H9 (cell line): ENCODE measurements at places on chromosomes 11 and 22. TPM values are rescaled to one million over a fixed set of nuclear protein-coding genes. Genes with fewer than 3 reads are reported as not detected.

DNA sequence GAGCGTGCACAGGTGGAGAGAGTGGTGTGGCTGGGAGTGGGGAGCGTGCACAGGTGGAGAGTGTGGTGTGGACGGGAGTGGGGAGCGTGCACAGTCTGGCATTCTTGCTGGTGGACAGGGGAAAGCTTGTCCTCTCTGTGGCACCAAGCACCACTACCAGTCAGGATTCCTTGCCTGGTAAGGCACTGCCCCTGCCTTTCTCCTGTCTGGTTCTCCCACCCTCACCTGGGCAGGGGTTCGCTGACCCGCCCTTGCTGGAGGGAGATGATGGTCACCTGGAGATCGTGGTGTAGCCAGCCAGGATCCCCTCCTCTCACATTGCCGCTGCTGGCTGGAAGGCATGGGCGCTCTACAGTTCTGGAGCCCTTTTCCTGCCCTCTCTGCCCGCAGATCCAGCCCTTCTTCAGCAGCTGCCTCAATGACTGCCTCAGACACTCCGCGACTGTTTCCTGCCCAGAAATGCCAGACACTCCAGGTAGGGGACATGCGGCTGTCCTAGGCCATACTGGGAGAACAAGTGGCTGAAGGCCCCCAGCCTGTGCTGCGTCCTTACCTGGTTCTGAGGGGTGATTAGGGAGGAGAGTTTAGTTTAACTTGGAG, 16.7 kb downstream of the TMEM121B start:
- H3K27ac ChIP-seq = no peak overlapping the region
- no peaks in the 10 kb centered on the region for H3K27me3 ChIP-seq
- peaks cover 32% of the 10 kb centered on the region for H3K36me3 ChIP-seq
- H3K4me3 ChIP-seq = no peak overlapping the region
- no peaks in the 10 kb centered on the region for H3K4me1 ChIP-seq

DNA sequence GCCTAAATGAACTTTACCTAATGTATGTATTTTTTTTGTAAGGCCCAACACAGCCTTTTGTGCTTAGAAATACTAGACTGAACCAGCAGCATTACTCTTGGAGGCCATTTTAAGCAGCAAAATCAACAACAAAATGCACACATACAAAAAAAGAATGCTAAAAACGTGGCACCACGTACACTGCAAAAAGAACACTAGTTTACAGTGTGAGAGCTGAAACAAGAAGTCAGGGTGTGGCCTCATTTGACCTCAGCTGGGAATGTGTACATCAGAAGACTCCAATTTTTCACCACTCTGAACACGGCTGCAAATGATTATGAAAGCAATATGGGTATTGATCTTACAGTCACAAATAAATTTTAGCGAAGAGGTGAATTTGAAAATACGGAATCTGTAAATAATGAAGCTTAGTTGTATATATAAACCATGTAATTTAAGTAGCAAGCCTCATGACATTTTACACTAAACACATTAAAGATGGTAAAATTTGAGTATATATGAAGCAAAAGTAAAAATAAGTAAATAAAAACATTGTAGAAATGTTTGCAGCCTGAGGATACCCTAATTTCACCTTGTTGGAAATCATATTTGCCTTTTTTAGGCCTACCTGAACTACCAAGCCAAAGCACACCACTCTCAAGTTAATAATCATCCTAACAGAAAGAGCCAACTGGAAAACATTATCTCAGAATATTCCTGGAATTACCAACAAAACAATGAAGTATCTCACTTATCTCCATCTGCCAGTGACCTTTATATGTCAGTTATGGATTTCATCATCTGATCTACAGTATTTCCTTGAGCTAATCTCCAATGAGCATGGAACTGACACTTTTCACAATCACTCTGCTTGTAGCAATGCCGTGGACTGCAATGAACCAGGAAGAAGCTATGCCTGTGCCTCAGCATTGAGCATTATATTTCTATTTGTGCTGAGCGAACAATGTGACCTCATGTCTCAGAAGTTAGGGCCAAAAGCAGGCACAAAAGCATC, 319.5 kb upstream of the FAT3 start:
- no peaks in the 10 kb centered on the region for H3K36me3 ChIP-seq
- no peak overlapping the region for H3K4me3 ChIP-seq
- H3K4me1 ChIP-seq = no peaks in the 10 kb centered on the region; the same call in 1 of the 2 replicates
- no peaks in the 10 kb centered on the region for H3K27me3 ChIP-seq

The RASSF7 gene
- total RNA-seq = 26.3 and 30.0 TPM in 2 replicates

GRCh38 chr11:12386745-12387144, 9.4 kb downstream of the PARVA start:
- H3K4me3 ChIP-seq = no peak overlapping the region
- no peak overlapping the region for H3K27ac ChIP-seq
- no peaks in the 10 kb centered on the region for H3K4me1 ChIP-seq

The MYRF gene
- 12.9 and 13.9 TPM in 2 replicates for total RNA-seq

- peaks cover 10% of the 10 kb centered on the region; the same call in 2 of the 3 replicates for H3K36me3 ChIP-seq
- no peak for DNase-seq
- no peaks in the 10 kb centered on the region for H3K4me1 ChIP-seq
Measured at GRCh38 chr11:77104727-77105126, 2.1 kb downstream of the OMP start.

The GLYATL2 gene
- total RNA-seq = not detected in 2 replicates

DNA sequence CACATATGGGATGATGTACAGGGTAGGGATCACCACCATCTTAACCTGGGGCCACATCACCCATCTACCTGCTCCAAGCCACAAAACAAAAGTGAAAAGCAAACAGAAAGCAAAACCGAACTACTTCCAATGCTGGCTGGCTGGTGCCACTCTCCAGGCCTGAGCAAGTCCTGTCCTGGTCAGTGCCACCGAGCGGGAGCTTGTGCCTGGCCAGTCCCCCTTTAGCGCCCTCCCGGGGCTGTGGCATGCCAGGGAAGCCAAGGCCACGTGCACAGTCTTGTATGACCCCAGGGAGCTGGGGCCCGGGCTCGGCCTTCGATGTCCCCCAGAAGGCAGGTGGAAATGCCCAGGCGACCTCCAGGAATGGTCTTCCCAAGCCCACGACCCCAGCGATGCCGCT, 17.9 kb upstream of the NAP1L4 start:
- peaks cover 58% of the 10 kb centered on the region for H3K36me3 ChIP-seq
- no peaks in the 10 kb centered on the region for H3K27me3 ChIP-seq
- no peaks in the 10 kb centered on the region for H3K4me1 ChIP-seq
- H3K27ac ChIP-seq = no peak overlapping the region
- no peak overlapping the region for H3K4me3 ChIP-seq

The ST3GAL4 gene
- 12.2 and 13.6 TPM in 2 replicates for total RNA-seq

- H3K27ac ChIP-seq = no peak overlapping the region
- H3K36me3 ChIP-seq = no peaks in the 10 kb centered on the region
- 0 out of 2 replicates have a peak, but pooled peaks cover 1% of the 10 kb centered on the region for H3K4me1 ChIP-seq
- H3K27me3 ChIP-seq = no peaks in the 10 kb centered on the region
- no peak for DNase-seq
Measured at GRCh38 chr11:74280494-74280893, 30.9 kb downstream of the P4HA3 start.

The DDX25 gene
- total RNA-seq = 6.9 and 7.4 TPM in 2 replicates

- no peak overlapping the region for H3K4me3 ChIP-seq
- H3K27ac ChIP-seq = no peak overlapping the region
- DNase-seq = no peak
- H3K36me3 ChIP-seq = peaks cover 4% of the 10 kb centered on the region
- H3K4me1 ChIP-seq = no peaks in the 10 kb centered on the region
- H3K27me3 ChIP-seq = no peaks in the 10 kb centered on the region
Measured at GRCh38 chr11:66767666-66768065, 38.6 kb upstream of the SPTBN2 start.

- no peak overlapping the region for H3K4me3 ChIP-seq
- no peaks in the 10 kb centered on the region for H3K36me3 ChIP-seq
- H3K27me3 ChIP-seq = no peaks in the 10 kb centered on the region
Measured at GRCh38 chr11:16326679-16327297, 29.6 kb downstream of the SOX6 start.

The VWCE gene
- 18.7 and 20.6 TPM in 2 replicates for total RNA-seq

- no peak overlapping the region for H3K4me3 ChIP-seq
- no peak for DNase-seq
- H3K27ac ChIP-seq = no peak overlapping the region
- H3K27me3 ChIP-seq = no peaks in the 10 kb centered on the region
- H3K36me3 ChIP-seq = peaks cover 2% of the 10 kb centered on the region; the same call in 1 of the 3 replicates
Measured at GRCh38 chr11:15955595-15955994, 400.8 kb downstream of the SOX6 start.

The PLAAT5 gene
- total RNA-seq = 8.5 and 9.6 TPM in 2 replicates

The SORL1 gene
- total RNA-seq = 64.4 and 68.3 TPM in 2 replicates

GRCh38 chr11:64181506-64182411, 4.2 kb upstream of the STIP1 start:
- H3K36me3 ChIP-seq = peaks cover 31% of the 10 kb centered on the region
- peaks cover 4% of the 10 kb centered on the region; the same call in 1 of the 2 replicates for H3K4me1 ChIP-seq
- H3K27me3 ChIP-seq = no peaks in the 10 kb centered on the region; the same call in 1 of the 2 replicates
- H3K4me3 ChIP-seq = peak overlapping the region; percentile 6; the same call in 1 of the 2 replicates
- no peak overlapping the region for H3K27ac ChIP-seq
- DNase-seq = peak; percentile 89

The SAA2 gene
- not detected in 2 replicates for total RNA-seq

- H3K4me1 ChIP-seq = peaks cover 17% of the 10 kb centered on the region; the same call in 1 of the 2 replicates
- H3K36me3 ChIP-seq = peaks cover 31% of the 10 kb centered on the region
- no peaks in the 10 kb centered on the region for H3K27me3 ChIP-seq
- no peak overlapping the region for H3K27ac ChIP-seq
Measured at GRCh38 chr11:76789443-76789719, 6.2 kb downstream of the TSKU start.

DNA sequence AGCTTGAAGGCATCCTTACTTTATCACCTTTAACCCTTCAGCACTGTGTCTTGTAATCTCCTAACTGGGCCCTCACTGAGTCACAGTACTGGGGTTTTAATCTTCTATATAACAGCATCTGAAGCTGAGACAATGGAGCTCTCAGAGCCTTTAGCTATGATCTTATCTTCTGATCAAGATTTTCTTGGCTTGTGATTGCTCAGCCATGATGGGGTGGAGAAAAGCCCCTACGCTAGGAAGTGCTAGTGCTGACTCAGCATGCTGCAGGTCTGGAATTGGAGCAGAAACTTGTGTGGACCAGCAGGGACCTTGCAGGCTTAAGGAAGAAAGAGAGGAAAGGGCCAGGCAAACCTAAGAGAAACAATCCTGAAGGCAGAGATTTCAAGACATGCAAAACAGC, 71.7 kb upstream of the EED start:
- DNase-seq = no peak
- H3K27ac ChIP-seq = no peak overlapping the region
- no peaks in the 10 kb centered on the region for H3K27me3 ChIP-seq
- no peaks in the 10 kb centered on the region for H3K36me3 ChIP-seq

DNA sequence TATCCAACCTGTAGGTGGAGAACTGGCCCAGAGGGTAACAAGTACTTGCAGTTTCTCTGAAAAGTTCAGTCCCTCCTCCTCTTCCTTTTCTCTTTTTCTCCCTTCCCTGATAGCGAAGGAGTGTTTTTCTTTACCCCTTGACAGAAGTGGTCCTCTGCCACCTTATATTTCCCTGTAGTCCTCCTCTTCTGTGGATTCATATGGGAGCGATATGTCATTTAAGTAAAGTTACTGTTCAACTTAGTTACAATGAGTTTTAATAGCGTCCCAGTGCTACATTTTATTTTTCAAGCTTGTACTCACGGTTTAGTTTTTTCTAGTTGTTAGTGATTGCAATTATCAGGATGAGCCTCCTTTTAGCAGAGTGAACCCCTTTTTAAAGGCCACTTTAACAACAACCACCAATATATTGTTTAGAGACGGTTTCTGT, 1.4 kb downstream of the PCF11 start:
- H3K4me1 ChIP-seq = peaks cover 2% of the 10 kb centered on the region; the same call in 1 of the 2 replicates
- no peak for DNase-seq
- H3K4me3 ChIP-seq = peak overlapping the region; percentile 100
- H3K27me3 ChIP-seq = no peaks in the 10 kb centered on the region

DNA sequence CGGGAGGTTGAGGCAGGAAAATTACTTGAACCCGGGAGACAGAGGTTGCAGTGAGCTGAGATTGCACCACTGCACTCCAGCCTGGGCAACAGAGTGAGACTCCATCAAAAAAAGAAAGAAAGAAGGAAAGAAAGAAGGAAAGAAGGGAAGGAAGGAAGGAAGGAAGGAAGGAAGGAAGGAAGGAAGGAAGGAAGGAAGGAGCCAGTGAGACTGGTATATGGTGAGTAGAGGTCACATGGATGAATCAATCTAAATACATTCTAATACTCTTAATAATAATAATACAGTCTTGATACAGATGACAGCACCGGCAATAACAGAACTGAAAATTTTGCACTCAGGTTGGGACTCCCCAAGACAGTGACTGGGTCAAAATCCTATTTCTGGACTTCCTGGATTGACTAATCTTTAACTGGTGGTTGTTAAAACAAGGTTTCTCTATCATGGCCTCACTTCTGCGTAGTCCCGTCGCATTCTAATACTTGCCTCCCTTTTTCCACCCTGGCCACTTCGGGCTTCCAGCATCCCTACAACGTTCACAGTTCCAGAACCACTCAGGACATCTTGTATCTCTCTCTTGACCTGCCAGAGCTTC, 53.5 kb upstream of the EIF3M start:
- DNase-seq = no peak
- H3K27ac ChIP-seq = no peak overlapping the region
- no peaks in the 10 kb centered on the region for H3K27me3 ChIP-seq
- no peak overlapping the region for H3K4me3 ChIP-seq

DNA sequence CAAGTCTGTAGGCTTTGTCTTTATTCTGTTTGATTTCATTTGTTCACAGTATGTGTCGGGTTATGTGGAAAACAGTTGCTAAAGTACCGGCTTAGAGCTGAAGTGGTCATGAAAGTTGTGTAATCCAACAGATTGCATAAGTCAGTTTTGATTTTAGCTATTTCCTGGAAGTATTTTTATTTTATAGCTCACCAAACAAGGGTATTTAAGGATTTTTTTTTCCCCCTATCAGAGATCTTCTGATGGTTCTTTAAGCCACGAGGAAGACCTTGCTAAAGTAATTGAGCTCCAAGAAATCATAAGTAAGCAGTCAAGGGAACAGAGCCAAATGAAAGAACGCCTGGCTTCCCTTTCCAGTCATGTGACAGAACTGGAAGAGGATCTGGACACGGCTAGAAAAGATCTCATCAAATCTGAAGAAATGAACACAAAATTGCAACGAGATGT, 55.9 kb downstream of the PPFIA1 start:
- H3K27ac ChIP-seq = no peak overlapping the region
- DNase-seq = no peak
- H3K4me3 ChIP-seq = no peak overlapping the region
- peaks cover 63% of the 10 kb centered on the region for H3K36me3 ChIP-seq
- H3K27me3 ChIP-seq = no peaks in the 10 kb centered on the region

The SHANK2 gene
- 22.1 and 23.8 TPM in 2 replicates for total RNA-seq

DNA sequence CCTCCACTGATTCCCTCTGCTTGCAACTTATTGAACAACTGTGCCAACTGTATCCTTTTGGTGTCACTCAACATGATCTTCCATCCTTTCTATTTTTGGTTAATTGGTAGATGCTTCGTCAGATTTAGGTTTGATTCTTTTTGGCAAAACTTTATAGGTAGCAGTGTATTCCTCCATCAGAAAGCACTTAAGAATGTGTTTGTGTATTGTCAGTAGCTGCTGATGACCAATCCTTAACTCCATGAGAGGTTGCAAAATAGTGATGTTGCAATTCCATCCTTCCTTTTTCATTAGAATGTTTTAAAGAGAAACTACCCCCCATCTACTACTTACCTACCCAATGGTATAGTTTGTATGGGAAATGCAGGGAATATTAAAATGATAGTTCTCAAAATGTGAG, 22.1 kb downstream of the FAM76B start:
- H3K36me3 ChIP-seq = 0 out of 3 replicates have a peak, but pooled peaks cover 1% of the 10 kb centered on the region
- no peak overlapping the region for H3K4me3 ChIP-seq
